ENCODE measurements at places on chromosomes 1 and 21. TPM values are rescaled to one million over a fixed set of nuclear protein-coding genes. Genes with fewer than 3 reads are reported as not detected.

The PTGS2 gene
- 35.0 TPM for total RNA-seq

- DNase-seq = no peak
Measured at GRCh38 chr1:26278724-26279455, 996 bp upstream of the SH3BGRL3 start.

The SAMD13 gene
- total RNA-seq = 0.61 TPM

The LRRC38 gene
- not detected for total RNA-seq

- DNase-seq = no peak
Measured at GRCh38 chr1:234681065-234681464, 71.1 kb upstream of the IRF2BP2 start.

DNA sequence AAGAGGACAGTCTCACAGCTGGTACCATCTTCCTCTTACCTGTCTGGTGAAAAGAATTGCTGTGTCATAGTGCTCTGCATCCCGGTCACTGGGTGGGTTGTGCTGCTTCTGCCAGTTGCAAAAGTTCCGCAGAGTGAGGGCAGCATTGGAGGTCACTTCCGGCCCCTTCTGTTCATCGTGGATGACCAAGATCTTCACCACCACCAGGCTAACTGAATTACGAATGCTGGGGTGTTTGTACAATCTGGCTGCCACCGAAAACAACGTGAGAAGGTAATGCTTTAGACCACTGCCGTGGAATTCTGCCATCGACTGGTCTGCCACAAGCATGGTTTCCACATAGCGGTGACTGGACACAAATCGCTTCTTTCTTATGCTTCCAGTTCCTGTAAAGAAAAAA, 2.9 kb downstream of the ADAMTS1 start:
- DNase-seq = no peak

- no peak for DNase-seq
Measured at GRCh38 chr1:164629971-164630370, 71.0 kb downstream of the PBX1 start.
